ENCODE measurements at places on chromosomes 3 and 15.

DNA sequence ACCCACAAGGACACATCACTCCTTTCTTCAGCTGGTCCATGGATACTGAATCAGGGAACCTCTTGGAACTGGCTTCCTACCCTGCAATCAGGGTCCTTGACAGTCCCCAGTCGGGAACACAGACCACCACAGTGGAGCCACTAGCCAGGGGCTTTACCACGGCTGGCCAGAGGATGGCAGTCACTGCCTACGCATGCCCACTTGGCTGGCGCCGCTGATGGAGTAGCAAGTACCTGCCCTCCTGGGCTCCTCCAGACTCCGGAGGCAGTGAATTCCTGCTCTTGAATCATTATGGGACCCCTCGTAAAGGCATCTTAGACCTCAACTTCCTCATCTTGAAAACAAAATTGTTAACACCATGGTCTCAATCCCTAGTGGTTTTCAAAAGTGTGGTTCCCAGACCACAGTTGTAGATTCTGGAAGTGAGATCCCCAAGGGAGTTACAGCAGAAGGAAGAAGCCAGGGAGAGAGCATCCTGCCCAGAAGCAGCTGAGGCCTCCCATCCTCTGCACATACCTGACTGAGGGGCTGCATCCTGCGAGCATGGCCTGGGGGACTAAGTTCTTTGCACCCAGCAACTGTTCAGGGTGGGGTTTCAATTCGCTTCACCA lies 9.1 kb upstream of the SKIC8 start:
- peak; percentile 63 for DNase-seq

DNA sequence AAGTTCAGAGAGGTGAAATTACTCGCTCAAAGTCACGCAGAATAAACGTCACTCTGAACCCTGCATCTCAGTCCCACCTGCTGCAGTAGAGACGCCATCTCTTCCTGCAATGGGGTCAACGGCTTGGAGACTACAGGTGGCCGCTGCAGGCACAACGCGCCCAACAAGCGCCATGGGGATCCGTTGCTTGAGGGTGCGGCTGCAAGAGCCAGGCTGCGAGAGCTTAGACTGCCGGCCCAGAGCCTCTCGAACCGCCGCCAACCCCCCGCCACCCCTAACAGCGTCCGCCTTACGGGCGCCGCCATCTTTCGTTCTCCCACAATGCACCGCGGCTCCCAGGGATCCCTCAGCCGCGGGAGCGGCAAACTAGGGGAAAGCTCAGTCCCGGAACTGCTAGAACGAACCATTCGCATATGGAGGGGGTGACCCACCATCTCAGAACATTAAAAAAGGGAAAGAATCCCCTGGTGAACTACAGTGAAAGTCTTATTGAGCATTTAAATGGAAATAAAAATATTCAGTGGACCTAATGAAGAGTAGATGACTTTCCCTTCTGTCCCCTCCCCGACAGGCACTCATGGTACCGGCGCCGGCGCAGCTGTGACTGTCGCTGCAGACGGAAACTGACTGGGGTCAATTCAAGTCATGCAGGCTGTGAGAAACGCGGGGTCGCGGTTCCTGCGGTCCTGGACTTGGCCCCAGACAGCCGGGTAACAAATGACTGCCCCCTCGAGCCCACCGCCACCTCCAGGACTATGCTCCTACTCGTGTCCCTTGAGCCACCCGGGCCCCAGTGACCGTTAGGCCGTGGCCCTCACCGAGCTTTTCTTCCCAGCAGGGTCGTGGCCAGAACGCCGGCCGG lies at the start of the genes MRPL46 and MRPS11:
TSS of gene MRPL46 (minus strand) at position 316 of the 862 bp plus-strand sequence. CDS start at position 305, 11 bp downstream.
TSS of gene MRPS11 (plus strand) at position 636 of the 862 bp plus-strand sequence. CDS start at position 646, 10 bp downstream.
- peak; percentile 88 for DNase-seq

DNA sequence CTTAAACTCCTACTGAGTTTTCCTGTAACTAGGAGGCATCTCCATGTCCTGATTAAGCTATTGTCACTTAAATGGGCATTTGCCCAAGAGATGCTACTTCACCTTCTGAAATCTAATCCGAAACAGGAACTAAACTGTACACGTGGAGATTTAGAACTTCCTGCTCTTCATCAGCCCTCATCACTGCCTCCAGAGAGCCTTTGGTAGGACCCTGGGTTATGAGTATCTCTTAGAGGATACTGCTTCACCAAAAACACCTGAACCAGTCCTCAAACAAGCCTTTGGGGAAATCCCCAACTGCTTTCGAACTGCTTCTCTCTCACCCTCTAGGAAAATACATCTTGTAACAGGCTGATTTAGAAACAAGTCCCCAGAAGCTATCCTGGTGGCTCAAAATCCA lies 320.3 kb downstream of the GAP43 start:
- no peak for DNase-seq

GRCh38 chr15:76078285-76078877 lies 18.6 kb downstream of the TMEM266 start:
- DNase-seq = no peak

GRCh38 chr15:58138106-58138505 lies at the start of gene AQP9:
Gene AQP9, plus strand, starts transcription at chr15:58138381. Its CDS starts 185 bp downstream, at chr15:58138566.
- DNase-seq = no peak

- no peak for DNase-seq
Observed at GRCh38 chr3:163929069-163929652, 1149.1 kb downstream of the SI start.

- peak; percentile 52 for DNase-seq
Observed at GRCh38 chr3:59772416-59773408, 722.9 kb upstream of the CFAP20DC start.

- DNase-seq = no peak
Observed at GRCh38 chr3:54217828-54218227, 95.5 kb downstream of the CACNA2D3 start.
